Stimulated activated CD8-positive, alpha-beta memory T cell treated with anti-CD3 and anti-CD28 coated beads, Interleukin-15, amount 100 ng/mL, for 24 hours (primary cell): ENCODE measurements at places on chromosomes 5 and 9.

- no peak for DNase-seq
Observed at GRCh38 chr5:115666023-115666422, 40.2 kb upstream of the TMED7 start.

DNA sequence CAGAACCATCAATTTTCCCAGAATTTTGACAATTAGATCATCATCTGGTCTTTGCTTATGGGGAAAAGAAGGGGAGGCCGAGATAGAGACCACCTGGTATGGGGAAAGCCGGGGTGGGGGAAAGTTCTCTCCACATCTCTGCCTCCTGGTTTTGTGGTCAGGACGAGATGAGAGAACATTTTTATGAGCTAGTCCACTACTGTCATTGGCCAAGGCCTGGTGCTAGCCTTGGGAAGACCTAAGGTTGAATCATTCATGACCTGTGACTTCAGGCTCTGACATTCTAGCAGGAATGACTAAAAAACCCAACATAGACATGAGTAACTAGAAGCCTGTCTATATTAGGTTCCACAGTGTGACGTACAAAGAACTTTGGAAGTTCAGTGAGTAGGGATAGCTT, 135.2 kb downstream of the PTTG1 start:
- no peak for DNase-seq

GRCh38 chr9:109417585-109418544, 80.2 kb downstream of the PTPN3 start:
- no peak for DNase-seq

GRCh38 chr9:134548185-134548584, 93.4 kb upstream of the COL5A1 start:
- no peak for DNase-seq

- DNase-seq, result no peak
Observed at GRCh38 chr9:69472101-69472620, 147.1 kb downstream of the ENTREP1 start.

- DNase-seq, result no peak
Observed at GRCh38 chr9:114180696-114181606, 25.6 kb downstream of the COL27A1 start.

GRCh38 chr5:73451224-73452130, 2.9 kb upstream of the FOXD1 start:
- no peak for DNase-seq

- no peak for DNase-seq
Observed at GRCh38 chr5:132907161-132907560, 33.7 kb downstream of the LEAP2 start.

DNA sequence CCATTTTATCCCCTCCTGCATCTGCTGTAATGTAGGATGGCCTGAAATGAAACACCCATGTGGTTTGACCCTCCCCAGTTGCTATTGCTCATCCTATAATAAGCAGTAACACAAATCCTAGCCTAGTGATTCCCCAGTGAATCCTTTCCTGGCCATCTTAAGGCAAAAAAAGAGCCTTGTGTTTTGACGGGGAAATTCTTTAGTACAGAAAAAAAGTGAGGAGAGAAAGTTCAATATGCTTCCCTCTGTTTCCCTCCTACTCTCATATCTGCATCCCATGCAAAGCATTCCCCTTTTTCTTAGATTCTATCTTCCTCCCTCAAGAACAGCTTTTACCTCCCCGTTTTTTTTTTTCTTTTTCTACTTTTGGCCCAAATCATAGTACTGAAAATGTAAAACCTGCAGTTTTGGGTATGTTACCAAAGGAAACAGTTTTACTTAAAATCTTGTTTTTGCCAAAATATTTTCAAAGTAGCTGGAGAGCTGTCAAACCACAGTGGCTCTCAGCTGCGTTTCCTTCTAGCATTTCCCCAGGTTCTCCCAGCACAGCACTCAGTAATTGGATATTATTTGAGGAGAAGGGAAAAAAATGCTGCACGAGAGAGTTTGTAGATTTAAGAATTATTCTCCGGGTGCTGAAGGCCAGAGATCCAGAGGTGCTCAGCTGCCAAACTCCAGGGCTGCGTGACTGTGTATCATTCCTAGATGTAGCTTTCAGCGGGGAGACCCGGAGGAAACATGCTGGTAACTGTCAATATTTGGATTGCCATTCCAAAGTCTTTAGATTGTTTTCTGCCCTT, 321.4 kb downstream of the NPR3 start:
- DNase-seq, result no peak

DNA sequence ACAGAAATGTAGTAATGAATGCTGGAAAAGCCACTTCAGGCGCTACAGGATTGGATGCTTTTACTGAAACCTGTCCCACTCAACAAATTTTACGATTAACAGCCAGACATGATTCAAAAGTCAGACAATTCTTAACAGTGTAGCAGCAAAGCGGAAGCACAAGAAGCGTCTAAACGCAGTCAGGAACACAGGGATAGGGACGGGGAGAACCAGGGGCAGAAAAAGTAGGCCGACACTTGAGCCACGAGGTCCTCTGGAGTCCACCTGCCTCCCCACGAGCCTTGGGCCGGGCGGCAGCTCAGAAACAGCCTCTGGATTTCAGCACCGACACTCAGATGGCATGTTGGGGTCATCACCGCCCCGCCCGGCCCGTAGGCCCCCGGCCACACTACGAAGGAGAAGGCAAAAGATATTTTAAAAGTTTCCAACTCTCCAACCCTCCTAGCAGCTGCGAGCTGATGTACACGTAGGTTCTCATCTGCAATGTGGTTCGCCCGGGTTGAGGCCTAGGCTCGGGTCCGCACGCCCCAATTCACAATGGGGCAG, 615 bp downstream of the RACK1 start:
- no peak for DNase-seq

- no peak for DNase-seq
Observed at GRCh38 chr9:128149951-128150593, 819 bp downstream of the LCN2 start.

- no peak for DNase-seq
Observed at GRCh38 chr9:83656032-83656680, 33.2 kb downstream of the IDNK start.

GRCh38 chr9:135515083-135515951, 5.9 kb upstream of the LCN1 start:
- no peak for DNase-seq

- no peak for DNase-seq
Observed at GRCh38 chr9:117448066-117448465, 33.2 kb upstream of the ASTN2 start.

GRCh38 chr9:114155263-114155994, at the start of gene COL27A1:
Gene COL27A1, plus strand, starts transcription at chr9:114155537. Its CDS starts 414 bp downstream, at chr9:114155951.
- DNase-seq, result peak; percentile 67

- DNase-seq, result no peak
Observed at GRCh38 chr5:11494340-11494739, 409.9 kb downstream of the CTNND2 start.

- no peak for DNase-seq
Observed at GRCh38 chr5:3392306-3392939, 203.2 kb upstream of the IRX1 start.

DNA sequence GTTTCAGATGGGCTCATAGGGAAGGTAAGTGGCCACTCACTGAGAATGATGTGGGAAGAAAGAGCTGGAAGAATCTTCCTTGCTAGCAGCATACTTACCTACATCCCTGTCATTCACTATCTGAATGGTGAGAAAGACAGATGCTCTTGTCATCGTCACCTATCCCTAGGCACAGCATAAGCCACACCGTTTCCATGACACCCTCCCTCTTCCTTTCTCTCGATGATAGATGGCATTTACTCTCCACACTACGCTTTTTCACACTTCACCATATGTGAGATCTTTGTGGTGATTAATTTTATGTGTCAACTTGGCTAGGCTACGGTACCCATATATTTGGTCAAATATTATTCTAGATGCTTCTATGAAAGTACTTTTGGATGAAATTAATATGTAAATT, 44.4 kb upstream of the FER start:
- DNase-seq, result no peak

- no peak for DNase-seq
Observed at GRCh38 chr5:166354332-166354731, 1937.1 kb upstream of the WWC1 start.

GRCh38 chr5:115500225-115500624, 44.4 kb downstream of the FEM1C start:
- DNase-seq, result no peak

DNA sequence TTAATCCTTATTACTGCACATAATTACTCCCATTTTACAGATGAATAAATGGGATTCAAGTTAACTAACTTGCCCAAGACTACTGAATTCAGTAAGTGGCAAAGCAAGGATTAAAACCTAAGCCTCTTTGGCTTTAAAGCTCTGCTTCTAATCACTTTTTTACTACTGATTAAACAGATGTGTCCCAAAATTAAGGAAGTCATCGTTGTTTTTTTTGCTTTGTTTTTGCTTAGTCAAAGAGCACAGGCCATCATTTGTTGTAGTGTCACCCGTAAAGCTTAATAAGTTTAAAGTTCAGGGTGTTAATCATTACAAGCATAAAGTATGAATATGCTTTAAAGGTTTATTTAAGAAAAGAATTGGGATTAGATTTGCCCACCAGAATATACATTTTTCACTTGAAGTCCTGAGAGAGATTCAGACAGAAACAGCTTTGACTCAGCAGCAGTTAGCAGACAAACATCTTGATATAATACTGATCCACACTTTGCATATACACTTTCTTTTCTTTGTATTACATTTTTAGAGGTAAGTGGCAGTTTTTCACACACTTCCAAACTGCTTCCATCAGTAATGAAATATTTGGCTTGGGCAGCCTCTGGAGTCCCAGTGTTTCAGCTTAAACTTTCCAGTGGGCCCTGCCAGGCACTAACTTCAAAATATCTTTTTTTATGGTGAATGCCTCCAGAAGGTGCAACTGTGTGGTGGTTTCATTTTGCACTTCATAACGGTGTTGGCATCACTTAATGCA, 52.7 kb downstream of the PIK3R1 start:
- no peak for DNase-seq

DNA sequence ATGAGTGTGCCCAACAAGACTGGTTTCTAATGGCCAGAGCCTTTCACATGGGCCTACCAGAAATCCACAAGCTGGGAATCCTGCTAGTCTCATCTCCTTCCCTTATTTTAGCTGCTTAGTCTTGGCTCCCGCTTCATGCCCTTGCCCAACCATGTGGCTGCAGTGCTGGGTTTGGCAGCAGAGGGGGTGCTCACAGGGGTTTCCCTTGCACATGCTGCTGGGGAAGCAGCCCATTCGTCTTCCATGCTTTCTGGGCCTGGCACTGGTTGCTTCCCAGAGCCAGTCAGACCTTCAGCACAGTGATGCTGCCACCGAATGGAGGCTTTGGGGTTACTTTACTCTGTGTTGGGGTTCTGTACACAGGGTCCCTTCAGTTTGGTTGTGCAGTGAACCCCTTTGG, 26.3 kb downstream of the SLC46A2 start:
- DNase-seq, result no peak

DNA sequence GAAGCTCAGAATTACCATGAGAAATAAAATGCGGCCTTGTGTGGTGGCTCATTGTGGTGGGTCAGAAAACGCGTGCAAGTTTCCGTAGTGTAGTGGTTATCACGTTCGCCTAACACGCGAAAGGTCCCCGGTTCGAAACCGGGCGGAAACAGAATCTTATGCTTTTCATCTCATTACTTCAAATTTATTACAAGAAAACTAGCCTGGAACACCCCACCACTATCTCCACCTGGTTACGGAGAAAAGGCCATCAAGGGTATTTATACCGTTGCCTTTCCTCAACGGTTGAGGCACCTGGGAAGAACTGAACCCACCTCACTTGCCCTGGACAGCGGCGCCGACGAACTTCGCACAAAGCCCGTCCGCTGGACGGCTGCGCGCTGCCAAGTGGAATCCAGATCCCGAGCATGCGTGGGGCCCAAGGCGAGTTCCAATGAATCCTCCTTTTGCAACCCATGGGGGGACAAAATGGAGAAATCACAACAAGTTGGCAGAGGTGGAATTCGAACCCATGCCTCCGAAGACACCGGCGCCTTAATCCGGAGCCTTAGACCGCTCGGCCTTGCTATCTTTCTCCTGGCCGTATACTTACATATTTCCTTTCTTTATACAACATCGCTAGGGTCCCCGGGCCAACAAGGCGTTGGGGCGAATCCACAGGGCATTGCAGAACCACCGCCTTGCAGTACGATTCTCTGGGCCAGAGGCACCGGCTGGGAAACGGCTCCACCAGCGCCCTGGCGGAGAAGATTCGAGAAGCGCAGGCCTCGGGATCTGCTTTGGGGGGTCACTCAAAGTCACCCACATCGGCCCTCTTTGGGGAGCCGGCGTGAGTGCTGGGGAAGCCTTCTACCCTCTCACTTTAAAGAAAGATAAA, 16.9 kb downstream of the OR2V2 start:
- DNase-seq, result no peak
